Activated CD8-positive, alpha-beta T cell treated with anti-CD3 and anti-CD28 coated beads, Interleukin-2, amount 10 ng/mL, durations not matched to agents 7 days and 5 days (primary cell): ENCODE measurements at places on chromosomes 4 and X. TPM values are rescaled to one million over a fixed set of nuclear protein-coding genes. Genes with fewer than 3 reads are reported as not detected.

DNA sequence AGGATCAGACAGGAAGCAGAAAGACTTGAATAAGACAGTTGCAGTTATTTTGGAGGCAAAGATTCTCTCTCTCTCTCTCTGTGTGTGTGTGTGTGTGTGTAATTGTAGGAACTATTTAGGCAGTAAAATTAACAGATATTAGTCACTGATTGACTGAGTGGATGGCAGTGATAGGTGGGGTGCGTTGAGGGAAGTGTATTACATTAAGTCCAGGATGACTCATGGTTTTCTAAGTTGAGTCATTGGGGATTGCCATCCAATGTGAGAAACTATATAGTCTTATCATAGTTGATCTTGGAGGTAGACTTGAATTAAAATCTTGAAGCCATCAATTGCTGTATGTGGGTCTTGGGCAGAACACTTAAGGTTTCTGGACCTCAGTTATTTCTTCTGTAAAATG, 75.4 kb downstream of the AR start:
- no peak overlapping the region for H3K27ac ChIP-seq
- H3K27me3 ChIP-seq: no peaks in the 10 kb centered on the region
- H3K4me3 ChIP-seq: no peak overlapping the region

DNA sequence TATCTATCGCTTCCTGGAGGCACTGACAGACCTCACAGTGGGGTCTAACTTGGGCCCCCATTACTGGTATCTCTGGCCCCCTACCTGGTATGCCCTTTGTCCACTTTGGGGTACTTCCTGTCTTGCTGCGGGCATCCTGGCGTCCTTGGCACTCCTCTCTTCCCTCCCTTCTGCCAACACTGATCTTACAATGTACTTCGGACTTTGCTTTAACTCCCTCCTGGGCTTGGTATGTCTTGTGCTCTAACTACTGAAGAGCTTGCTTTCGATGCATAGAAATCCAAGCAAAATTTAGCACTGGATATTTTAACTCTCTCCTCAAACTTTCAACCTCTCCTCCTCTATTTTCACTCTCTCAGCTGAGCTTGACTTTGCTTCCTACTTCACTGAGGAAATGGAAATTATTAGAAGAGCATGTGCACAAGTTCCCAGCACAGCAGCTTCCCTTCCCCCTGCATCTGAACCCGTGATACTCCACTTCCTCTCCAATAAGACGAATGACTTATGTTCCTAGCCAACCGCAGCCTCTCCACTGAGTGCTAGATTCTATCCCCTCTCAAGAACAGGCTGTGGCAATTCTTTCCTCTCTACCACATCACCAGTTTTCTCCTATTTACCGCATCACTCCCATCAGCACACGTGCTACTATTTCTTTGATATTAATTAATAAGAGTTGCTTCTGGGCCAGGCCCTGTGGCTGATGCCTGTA, 52.9 kb downstream of the SUPT20HL2 start:
- no peaks in the 10 kb centered on the region for H3K27me3 ChIP-seq
- H3K4me3 ChIP-seq: peak overlapping the region; percentile 26
- peak; percentile 48 for DNase-seq
- H3K27ac ChIP-seq: peak overlapping the region; percentile 84

GRCh38 chr4:117135634-117136354, 50.4 kb upstream of the TRAM1L1 start:
- H3K4me3 ChIP-seq: no peak overlapping the region
- H3K27me3 ChIP-seq: no peaks in the 10 kb centered on the region
- no peaks in the 10 kb centered on the region for H3K36me3 ChIP-seq
- H3K4me1 ChIP-seq: no peaks in the 10 kb centered on the region
- no peak overlapping the region for H3K27ac ChIP-seq

DNA sequence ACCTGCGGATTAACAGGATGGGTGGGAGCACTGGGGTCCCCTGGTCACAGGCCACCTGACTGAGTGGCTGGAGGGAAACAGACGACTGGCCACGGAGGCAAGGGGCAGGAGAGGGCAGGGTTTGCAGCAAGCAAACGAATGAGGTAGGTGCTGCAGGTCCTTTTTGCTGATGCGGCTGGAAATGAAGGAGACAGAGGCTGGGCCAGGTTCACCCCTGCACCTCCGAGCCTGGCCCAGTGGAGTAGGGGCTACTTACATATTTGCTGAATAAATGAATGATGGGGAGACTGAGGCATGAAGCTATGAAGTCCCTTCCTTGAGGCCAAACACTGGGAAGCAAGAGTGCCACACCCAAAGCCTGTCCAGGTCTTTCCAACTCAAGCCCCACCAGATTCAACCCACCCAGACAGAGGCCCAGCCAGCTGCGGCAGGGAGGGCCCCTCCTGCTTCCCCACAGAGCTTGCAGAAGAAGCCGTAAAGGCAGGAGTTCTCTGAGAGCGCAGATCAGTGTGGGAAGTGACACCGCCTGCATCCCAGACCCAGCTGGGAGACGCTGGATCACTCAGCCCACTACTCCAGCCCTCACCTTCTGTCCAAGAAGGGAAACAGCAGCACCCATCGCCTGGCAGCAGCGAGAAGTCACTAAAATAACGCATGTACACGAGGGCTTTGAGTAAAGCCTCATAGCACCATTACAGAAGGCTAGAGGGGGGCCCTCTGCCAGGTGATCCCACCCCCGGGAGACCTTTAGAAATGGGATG, 36.1 kb upstream of the C4orf50 start:
- H3K27me3 ChIP-seq: no peaks in the 10 kb centered on the region
- H3K27ac ChIP-seq: no peak overlapping the region
- no peak for DNase-seq
- no peaks in the 10 kb centered on the region for H3K4me1 ChIP-seq
- peaks cover 15% of the 10 kb centered on the region for H3K36me3 ChIP-seq
- H3K4me3 ChIP-seq: no peak overlapping the region

DNA sequence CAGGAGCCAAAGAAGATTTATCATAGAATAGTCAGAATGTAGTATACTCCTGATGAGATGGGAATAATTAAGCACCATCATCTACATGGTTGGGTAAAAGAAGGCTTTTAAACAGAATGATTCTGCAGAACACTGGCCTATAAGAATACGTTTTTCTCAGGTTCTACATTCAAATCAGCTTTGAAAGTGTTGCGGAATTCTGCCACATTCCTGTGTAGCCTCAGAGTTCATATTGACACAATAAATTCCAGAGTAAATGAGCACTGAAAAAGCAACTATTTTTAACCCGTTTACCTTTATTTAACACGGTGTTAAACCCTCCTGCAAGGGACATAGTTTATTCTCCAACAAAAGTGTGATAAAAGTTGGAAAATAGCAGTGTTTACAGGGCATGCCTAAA, 950.2 kb upstream of the SLIT2 start:
- no peak overlapping the region for H3K4me3 ChIP-seq
- DNase-seq: no peak
- no peak overlapping the region for H3K27ac ChIP-seq
- H3K4me1 ChIP-seq: no peaks in the 10 kb centered on the region

GRCh38 chrX:17788439-17788838, 51.1 kb downstream of the SCML1 start:
- H3K27ac ChIP-seq: no peak overlapping the region
- peak; percentile 36 for DNase-seq
- H3K4me1 ChIP-seq: no peaks in the 10 kb centered on the region
- no peaks in the 10 kb centered on the region for H3K36me3 ChIP-seq
- no peak overlapping the region for H3K4me3 ChIP-seq

DNA sequence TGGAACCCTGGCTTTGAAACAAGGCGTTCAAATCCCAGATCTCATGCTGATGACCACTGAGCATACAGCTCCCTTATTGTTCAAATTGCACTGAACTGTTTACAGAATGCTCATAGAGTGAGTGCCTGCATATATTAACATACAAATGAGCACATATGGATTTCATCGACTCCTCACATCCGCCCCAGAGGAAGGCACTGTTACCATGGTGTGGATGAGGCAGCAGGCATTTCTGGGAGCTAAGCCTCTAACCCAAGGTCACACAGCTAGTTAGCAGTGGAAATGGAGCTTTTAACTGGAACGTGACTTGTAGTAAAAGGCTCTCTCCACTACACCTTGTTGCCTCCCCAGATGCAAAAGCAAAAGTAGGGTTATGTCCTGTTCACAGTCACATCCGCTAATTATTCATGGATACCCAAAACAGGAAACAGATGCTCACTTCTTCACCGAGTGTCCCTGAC, 289.7 kb downstream of the STK32B start:
- no peaks in the 10 kb centered on the region for H3K27me3 ChIP-seq
- no peak for DNase-seq
- no peaks in the 10 kb centered on the region for H3K4me1 ChIP-seq
- no peaks in the 10 kb centered on the region for H3K36me3 ChIP-seq

DNA sequence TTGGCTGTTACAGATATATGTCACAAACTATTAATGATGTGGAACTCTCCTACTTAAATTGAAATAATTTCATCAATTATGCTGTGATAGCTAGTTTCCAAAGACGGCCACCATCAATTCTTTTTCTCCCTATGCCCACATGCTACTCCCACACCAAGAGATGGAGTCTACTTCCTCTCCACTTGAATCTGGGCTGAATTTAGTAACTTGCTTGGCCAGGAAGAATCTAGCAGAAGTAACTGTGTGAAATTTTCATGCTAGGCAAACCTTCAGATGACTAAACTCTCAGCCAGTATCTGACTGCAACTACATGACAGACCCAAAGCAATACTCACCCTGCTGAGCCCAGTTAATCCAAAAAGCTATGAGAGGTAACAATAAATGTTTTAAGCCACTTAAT, 3.2 kb downstream of the SEPSECS start:
- H3K27ac ChIP-seq: no peak overlapping the region
- no peaks in the 10 kb centered on the region for H3K27me3 ChIP-seq
- DNase-seq: no peak
- H3K36me3 ChIP-seq: peaks cover 24% of the 10 kb centered on the region
- no peak overlapping the region for H3K4me3 ChIP-seq
- H3K4me1 ChIP-seq: peaks cover 28% of the 10 kb centered on the region

DNA sequence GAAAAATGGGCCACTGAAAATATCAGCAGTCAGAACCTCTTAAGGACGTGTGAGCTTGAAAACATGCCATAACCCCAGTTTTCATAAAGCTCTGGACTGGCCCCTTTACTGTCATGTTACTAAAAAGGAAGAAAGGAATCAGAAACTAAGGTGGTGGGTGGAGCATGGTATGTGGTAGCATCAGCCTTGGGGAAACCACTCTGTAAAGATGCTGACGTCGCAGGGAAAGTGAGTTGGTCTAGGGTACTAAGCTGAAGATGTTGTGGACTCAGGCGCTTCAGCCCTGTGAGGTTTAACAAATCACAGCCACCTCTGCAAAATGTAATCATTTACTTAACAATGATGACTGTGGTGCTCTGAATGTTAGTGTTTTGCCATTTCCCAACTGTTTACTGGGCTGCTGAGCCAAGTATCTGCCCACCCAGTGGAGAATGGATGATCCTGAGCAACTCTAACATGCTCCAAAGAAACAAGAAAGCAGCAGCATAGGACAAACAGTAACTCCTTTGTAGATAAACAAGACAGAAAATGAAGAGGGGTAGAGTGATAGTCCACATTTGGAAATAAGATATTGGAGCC, 33.4 kb downstream of the C4orf54 start:
- DNase-seq: peak; percentile 24

DNA sequence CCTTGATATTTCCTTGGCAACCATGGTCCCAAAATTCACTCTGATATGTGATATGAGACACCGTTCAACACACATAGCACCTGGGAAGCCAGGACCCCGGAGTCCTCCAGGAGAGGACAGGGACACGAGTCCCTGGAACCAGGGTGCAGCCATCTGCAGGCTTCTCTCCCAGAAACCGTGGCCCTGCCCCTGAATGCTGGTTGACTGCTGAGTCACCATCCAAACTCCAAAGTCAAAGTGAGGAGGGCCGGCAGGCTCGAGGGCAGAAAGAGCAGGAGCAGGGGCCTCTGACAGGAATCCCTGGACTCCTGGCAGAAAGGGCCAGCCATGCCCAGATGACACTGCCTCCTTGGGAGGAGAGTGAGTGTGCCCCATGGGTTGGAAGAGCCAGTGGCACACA, 6.9 kb upstream of the PNMA6A start:
- no peak for DNase-seq
- H3K27ac ChIP-seq: no peak overlapping the region
- H3K4me1 ChIP-seq: no peaks in the 10 kb centered on the region
- H3K4me3 ChIP-seq: no peak overlapping the region
- H3K27me3 ChIP-seq: peaks cover 3% of the 10 kb centered on the region

DNA sequence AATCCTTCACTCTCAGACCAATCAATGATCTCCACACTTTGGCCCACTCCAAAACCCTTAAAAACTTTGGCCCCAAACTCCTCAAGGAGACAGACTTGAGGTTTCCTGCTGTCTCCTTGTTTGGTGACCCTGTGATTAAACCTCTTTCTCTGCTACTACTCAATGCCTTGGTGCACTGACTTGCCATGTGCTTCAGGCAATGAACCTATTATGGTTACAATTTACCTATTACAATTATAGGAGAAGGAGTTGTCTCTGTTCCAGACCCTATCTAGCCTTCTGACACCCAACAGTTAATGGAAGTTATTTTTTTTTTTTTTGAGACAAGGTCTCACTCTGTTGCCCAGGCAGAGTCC, 263.1 kb downstream of the STIM2 start:
- no peaks in the 10 kb centered on the region for H3K36me3 ChIP-seq
- H3K4me3 ChIP-seq: no peak overlapping the region
- H3K27me3 ChIP-seq: no peaks in the 10 kb centered on the region

DNA sequence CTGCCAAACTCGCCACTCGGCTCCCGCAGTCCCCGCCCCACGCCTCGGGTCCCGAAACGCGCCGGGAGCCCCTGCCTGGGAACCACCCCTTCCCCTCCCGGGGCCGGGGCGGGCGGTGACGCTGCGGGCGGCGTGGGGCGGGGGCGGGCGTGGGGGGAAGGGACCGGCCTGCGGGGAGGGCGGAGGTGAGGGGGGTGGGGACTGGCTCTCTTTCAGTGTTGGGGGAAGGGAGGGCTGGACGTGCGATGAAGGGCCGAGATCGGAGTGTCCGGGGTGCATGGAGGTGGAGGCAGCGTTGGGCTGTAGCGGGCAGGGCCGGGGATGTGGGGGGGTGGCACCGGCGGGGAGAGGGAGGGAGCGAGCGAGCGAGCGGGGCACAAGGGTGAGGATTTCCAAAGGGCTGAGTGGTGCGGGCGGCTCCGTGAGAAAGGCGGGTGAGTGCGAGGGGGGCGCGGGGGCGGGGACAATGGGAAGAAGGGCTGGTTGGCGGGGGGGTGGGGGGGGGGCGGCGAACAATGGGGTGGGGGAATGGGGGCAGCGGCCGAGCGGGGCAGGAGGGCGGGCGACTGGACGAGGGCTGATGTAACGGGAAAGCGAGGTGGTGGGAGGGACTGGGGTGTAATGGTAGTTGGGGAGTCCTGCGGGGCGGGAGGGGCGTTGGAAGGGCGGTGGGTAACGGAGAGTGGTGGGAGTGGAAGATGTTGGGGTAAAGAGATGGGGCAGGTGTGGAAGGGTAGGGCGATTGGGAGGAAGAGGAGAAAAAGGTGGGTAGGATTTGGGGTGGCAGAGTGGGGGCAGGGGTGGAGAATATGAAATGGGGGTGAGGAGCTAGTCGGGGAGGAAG, 578 bp downstream of the DCUN1D4 start:
- H3K4me3 ChIP-seq: peak overlapping the region; percentile 87
- peaks cover 8% of the 10 kb centered on the region for H3K36me3 ChIP-seq
- peak overlapping the region; percentile 93 for H3K27ac ChIP-seq
- peaks cover 17% of the 10 kb centered on the region for H3K4me1 ChIP-seq

- H3K36me3 ChIP-seq: no peaks in the 10 kb centered on the region
- H3K27ac ChIP-seq: no peak overlapping the region
- no peak for DNase-seq
- no peak overlapping the region for H3K4me3 ChIP-seq
- H3K4me1 ChIP-seq: no peaks in the 10 kb centered on the region
- no peaks in the 10 kb centered on the region for H3K27me3 ChIP-seq
Observed at GRCh38 chr4:27787195-27787594, 926.6 kb downstream of the STIM2 start.

The REPS2 gene
- not detected for total RNA-seq

The XAGE1B gene
- not detected for total RNA-seq

The TEX13C gene
- total RNA-seq: not detected

The SPANXN3 gene
- total RNA-seq: not detected

The GSX2 gene
- not detected for total RNA-seq
